GM10248 (cell line): ENCODE measurements at places on chromosomes 4 and X.
A peak's percentile ranks its signal among the peaks of the same experiment; 100 is the strongest.

DNA sequence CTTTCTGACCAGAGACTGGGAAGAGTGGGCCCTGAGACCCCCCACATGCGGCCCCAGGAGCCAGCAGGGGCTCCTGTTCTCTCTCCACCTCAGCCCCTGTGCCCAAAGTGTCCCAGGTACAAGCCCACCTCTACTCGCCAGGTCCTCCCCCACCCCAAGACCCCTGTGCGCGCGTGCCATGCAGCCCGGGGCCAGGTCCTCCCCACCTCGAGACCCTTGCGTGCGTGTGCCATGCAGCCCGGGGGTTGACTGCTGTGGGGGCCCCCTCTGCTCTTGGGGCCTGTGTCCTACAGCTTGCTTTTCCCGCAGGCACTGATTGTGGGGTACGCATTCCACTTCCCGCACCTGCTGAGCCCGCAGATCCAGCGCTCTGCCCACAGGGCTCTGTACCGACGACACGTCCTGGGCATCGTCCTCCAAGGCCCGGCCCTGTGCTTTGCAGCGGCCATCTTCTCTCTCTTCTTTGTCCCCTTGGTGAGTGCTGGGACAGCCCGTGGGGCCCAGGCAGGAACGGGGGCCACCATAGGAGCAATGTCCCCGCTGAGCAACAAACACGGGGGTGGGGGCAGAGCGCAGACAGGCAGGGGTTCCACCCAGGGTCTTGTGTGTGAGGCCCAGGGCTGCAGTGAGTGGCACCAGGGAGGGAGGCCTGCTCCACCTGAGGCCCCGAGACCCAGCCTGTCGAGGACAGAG, 20.3 kb downstream of the DGKQ start:
- DNase-seq, result no peak

DNA sequence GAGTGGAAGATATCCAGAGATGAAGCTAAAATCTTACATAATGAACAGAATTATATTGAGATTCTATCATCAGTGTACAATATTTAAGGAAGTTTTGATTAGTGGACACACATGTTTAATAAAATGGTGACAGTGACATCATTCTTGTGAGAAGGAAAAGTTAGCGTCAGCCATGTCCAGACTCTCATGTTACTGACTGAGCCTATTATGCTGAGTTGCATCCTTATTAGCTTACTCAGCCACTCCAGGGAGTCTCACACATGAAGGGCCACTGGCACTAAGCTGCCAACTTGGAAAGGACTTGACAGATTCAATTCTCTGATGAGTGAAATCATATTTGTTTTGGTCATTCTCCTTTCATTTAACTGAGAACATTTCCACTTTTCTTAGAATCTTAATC, 170.6 kb downstream of the BANK1 start:
- DNase-seq, result no peak

- DNase-seq, result no peak
Measured at GRCh38 chr4:174450786-174451125, 71.5 kb downstream of the HPGD start.

GRCh38 chr4:12761694-12762093, 722.4 kb downstream of the RAB28 start:
- DNase-seq, result no peak

GRCh38 chrX:72644946-72645345, 69.2 kb downstream of the PHKA1 start:
- DNase-seq, result no peak

- DNase-seq, result no peak
Measured at GRCh38 chrX:120358737-120359456, 3.0 kb upstream of the ATP1B4 start.

GRCh38 chr4:110197529-110198042, 829 bp downstream of the ELOVL6 start:
- peak; percentile 54 for DNase-seq

DNA sequence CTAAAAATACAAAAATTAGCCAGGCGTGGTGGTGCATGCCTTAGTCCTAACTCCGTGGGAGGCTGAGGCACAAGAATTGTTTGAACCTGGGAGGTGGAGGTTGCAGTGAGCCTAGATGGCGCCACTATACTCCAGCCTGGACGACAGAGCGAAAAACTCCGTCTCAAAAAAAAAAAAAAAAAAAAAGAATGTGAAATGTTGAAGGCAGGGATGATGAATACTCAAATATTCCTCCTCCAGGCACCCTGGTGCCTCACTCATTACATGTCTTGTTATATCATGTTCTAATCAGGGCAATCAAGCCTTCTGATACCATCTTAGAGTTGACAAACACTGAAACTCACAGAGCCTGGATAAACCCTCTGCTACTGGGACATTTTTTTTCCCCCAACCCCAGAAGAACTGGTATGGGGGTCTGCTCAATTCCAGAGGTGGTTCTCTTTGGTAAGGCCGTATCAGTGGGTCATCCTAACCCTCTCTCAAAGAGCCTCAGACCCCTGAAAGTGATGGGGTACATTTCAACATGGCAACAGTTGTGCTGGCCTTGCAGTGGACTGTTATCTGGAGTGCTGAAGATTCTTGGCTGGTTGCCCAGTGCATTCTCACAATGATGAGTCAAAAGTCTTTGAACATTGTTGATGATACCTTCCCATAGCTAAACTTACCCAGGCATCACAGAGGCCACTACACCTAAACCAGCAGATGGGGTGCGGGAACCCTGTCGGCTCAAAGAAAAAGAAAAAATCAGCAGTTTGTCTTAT, 2.4 kb upstream of the SH3KBP1 start:
- peak; percentile 36 for DNase-seq

DNA sequence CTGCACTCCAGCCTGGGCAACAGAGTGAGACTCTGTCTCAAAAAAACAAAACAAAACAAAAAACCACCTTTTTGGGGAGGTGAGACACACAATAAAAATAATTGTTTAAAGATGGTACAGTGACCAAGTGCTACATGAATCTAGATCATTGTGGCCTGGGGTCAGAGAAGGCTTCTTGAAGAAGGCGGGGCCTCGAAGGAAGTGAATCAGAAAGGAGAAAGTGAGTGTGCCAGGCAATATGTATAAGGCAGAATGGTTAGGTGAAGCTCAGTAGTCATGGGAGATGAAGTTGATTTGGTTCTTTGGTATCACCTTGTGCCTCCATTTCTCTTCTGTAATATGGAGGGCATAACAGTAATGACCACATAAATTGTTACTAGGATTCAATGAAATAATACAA, 58.9 kb downstream of the DOCK11 start:
- no peak for DNase-seq

- peak; percentile 38 for DNase-seq
Measured at GRCh38 chr4:169438057-169438480, 167.3 kb upstream of the SH3RF1 start.

DNA sequence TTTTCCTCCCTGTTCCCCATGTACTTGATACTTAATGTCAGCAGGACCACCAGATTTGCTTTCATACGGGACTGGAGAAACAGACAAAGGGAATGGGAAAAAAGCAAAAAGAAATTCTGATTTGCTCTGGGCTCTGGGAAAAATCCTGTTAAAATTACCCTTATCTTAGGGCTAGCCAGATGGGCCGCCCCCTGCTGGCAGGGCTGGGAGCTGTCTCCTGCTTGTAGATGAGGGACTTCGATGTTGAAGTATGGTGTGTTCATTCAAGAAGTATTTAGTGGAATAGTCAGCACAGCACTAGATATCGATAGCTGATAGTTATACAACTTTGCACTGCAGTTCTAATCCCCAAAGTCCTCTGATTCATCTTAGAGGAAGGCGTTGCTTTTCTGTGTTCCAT, 45.8 kb downstream of the BCORL1 start:
- peak; percentile 30 for DNase-seq
